ENCODE measurements at places on chromosomes 7 and 10.

DNA sequence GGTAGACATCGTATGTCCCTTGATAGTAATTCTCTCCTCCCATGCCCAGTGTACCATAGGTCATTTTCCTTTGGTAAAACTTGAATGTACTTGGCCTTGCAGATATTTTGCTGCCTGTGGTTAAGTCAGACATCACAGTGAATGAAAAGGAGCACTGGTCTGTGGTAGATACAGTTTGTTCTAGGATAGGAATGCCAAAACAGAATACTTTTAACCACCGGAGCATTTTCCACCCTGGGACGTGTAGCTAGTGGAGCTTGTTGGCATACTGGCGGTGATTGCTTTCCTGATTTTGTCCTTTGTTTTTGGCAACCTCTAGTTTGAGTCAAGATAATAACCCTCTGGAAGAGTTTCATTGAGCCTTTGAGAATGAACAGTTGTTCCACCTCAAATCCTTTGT lies 92.0 kb upstream of the BMPER start:
- no peak for DNase-seq

GRCh38 chr7:140707132-140707531 lies 10.6 kb downstream of the NDUFB2 start:
- DNase-seq, result no peak

GRCh38 chr7:128172963-128173362 lies 68.1 kb upstream of the LEP start:
- no peak for DNase-seq

DNA sequence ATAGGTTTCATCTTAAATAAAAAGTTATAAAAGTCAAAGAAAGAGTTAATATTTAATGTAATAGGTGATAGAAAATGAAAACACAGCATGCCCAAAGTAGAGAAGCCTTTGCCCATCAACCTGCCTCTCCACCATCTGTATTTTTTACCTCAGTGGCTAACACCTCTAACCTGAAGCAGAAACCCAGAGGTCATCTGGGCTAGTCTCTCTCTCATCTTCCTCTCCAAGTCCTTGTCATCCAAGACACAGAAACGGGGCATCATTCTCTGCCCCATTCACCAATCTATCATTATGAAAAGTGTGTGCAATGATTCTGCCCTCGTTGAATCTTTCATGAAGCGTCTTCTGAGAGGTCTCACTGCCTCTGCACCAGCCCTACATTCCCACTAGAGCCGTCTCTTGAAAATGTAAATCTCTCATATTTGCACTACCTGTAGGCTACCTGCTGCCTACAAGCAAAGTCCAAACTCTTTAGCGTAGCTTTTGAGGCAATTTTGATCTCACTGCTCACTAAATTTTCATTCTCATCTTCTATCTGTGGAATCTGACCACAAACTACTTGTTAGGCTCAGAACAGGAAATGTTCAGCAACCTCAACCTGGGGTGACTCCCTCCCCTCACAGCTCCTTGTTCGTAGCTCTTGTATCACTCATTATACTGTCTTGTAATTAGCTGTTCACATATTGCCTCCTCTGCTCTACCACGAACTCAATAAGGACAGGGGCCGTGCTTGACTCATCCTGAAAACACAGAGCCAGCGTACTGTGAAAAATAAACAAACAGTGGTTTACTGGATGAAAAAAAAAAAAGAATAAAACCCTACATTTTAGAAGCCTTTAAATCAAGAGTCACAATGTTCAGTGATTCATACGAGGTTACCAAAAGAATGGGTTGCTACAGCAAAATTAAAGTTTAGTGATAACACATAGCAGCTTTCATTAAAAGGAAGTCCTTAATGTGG lies 83.1 kb downstream of the CTNNA3 start:
- DNase-seq, result peak; percentile 72

DNA sequence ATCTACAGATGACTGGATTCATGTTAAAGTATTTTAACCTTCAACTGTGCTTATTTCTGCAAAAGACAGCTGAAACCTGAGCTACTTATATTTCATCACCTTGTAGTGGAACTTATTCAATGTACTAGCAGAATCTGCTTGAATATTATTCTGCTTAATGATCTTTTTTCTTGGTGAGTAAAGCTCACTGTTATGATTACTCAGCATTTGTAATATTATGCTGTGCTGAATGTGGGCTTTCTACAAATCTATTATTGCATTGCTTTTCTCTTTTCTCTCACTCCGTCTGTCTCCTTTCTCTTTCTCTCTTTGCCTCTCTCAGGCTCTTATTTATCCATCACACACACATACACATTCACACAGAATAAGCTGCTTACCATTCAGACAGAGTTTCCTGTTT lies 98.7 kb upstream of the TMEM196 start:
- DNase-seq, result no peak

- DNase-seq, result no peak
These were observed 188.9 kb downstream of the AHR start for GRCh38 chr7:17487343-17487742.

DNA sequence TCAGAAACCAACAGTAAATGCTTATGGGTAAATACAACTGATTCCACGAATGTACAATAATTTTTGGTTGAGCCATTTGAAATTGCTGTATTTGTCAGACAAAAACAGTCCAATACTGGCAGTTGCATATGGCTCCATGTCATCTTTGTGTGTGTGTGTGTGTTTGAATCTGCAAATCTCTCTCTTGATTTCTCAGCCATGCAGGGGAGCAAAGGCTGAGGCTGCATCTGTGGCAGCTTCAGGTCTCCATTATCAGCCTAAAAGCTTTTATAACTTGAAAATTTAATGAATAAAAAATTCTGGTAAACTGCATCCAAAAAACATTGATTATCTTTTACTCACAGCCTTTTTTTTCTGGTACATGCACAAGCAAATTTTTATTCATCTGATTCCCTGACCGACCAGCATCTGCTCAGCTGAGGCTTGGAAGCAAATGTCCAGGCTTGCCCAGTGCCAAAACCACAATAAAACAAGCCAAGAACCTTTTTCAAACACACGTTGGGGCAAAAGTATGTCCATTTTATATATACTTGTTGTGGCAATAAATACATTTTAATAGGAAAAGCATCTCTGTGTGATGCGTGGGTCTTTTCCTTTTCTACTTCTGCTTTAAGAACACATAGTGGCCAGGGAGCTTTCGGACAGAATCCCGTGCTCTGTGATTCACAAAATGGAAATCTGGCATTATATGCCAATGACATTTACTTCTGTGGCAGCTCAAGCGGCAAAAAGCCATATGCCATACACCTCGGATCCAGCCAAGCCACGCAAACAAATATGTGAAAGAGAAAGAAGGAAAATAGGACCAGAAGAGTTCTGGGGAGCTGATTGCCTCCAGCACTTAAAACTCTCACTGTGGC lies 275.6 kb upstream of the AOAH start:
- DNase-seq, result no peak

GRCh38 chr10:60024506-60024905 lies 118.2 kb upstream of the CCDC6 start:
- no peak for DNase-seq

DNA sequence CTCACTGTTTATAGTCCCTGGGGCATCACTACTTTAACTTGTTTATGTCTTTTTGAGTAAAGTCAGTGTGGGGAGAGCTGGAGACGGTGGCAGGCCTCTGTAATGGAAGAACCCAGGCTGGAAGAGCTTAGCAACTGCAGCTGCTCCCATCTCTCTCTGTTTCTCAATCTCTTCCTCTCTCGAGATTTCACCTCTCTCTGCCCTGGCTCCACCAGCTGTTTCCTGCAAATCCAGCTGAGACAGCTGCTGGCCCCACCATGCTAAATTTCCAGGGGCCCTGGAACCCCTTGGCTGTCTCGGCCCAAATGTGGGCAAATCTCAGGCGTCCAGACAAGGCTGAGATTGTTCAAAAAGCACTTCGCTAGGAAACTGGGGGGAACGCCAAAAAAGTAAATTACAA lies 25.8 kb upstream of the SLF2 start:
- DNase-seq, result no peak

- peak; percentile 59 for DNase-seq
These were observed at the start of gene ZNF365 for GRCh38 chr10:62373995-62374861. Gene ZNF365, plus strand, starts transcription at chr10:62374369. Its CDS starts 1,825 bp downstream, at chr10:62376194.

GRCh38 chr7:154473360-154473759 lies 421.2 kb downstream of the DPP6 start:
- no peak for DNase-seq

- no peak for DNase-seq
These were observed 95.3 kb downstream of the CCSER2 start for GRCh38 chr10:84423719-84424118.

DNA sequence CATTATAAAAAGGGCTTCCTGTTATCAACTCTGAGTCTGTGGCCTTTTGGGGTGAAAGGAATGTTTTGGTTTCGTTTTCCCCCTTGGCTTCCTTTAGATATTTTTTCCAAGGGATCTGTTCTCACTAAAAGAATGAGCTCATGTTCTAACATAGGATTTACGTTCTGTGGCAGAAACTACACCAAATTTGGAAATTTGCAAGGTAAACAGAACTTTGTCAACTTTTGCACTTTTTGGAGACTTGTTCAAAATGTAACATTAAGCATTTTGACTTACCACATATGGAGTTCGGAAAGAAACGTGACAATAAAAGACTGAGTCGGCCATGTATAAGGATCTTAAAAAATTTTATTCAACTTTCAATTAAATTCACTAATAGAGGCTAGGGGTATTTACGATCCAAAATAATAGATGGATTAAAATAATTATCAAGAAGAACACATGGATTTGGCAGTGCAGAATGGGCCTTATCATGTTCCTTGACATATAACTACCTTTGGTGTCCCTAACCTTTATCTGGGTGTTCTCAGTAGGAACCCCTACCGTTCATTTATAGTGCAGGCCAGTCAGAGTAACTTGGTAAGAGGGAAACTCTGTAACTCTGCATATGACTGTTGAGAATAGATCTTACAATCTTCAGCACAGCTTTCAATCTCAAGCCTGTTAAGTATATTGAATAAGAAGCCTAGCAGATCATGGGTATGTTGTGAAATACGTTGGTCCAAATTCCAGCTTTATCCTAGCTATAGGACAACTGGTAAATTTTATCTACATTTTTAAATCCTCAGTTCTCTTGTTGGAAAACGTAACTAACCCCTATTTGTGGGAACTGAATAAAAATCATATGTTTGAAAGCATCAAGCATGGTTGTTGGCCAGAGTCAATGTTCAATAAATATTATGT lies 11.8 kb downstream of the CPED1 start:
- no peak for DNase-seq

GRCh38 chr10:115974816-115975430 lies 298.1 kb downstream of the GFRA1 start:
- DNase-seq, result no peak

- DNase-seq, result no peak
These were observed 77.9 kb downstream of the CCNY start for GRCh38 chr10:35413985-35414861.

GRCh38 chr7:79820387-79820786 lies 314.2 kb upstream of the GNAI1 start:
- no peak for DNase-seq

- DNase-seq, result no peak
These were observed 21.2 kb downstream of the GFRA1 start for GRCh38 chr10:116251602-116252395.

DNA sequence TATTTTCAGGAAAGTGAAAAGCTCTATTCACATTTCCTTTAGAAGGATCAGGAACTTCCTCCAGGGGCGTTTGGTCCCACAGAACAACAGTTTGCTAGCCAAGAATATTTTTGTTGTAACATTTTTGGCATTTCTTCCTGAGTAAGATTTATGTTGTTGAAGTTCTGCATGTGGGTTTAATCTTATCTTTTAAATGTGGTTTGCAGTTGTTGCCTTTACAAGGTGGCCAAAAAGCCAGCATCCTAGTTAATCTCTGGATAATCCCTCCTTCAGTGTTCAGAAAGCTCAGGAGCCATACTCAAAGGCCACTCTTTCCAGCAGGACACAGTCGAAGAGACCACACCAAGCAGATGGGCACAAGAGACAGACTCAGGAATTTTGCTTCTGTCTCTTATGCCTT lies 30.0 kb downstream of the SLC26A4 start:
- DNase-seq, result no peak

GRCh38 chr7:141563956-141564623 lies 12.9 kb downstream of the AGK start:
- DNase-seq, result no peak

GRCh38 chr7:112905950-112906349 lies 115.8 kb upstream of the TMEM168 start:
- no peak for DNase-seq

- no peak for DNase-seq
These were observed 131.8 kb downstream of the ADK start for GRCh38 chr10:74282848-74283210.

DNA sequence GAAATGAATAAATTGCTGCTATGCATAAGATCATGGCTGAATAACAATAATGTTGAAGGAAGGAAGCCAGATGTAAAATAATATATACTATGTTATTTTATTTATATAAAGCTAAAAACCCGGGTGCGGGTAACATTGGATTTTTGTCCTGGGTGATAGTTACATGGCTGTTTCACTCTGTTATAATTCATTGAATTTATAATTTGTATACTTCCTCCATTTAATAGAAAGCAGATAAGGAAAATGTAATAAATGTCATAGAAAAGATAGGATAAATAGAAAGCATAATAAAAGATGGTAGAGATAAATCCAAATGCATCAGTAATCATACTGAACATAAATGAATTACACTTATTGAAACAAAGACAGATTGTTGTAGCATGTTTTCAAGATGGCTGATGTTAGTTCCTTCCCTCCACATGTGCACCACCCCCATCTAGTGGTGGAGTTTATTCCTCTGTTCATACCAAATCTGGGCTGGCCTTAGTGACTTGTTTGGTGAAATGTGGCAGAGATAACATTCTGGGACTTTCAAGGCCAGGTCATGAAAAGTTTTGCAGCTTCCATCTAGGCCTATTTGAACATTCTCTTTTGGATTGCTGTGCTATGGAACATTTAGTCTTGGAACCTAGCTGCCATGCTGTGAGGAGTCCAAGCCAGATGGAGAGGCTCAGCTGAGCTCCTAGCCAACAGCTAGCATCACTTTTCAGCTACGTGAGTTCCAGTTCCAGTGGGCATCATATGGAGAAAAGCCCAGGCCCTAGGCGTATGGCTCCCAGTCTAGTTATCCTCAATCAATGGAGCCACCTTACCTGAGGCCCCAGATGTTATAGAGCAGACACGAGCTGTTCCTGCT lies 46.9 kb downstream of the AHCYL2 start:
- DNase-seq, result peak; percentile 81

DNA sequence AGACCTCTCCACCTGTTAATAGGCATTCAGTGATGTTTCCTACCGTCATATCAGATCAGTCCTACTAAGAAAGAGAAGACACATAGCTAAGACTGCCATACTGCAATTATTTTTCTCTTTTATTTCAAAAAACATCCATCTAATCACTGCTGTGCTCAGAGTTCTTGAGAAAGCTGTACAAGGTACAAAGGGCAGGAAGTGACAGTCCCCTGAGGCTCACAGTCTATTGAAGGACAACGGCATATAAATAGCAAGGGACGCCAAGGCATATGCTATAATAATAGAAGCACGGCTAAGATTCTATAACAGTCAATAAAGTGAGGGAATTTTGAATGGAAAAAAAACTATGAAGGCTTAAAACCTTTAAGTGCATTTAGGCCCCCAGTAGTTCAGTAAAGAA lies 415.3 kb upstream of the NRP1 start:
- no peak for DNase-seq

- DNase-seq, result no peak
These were observed 5.8 kb downstream of the ELFN1 start for GRCh38 chr7:1675673-1676549.
